Forelimb muscle (tissue), 1 donor: ENCODE measurements at places on chromosomes 11 and 22. TPM values are rescaled to one million over a fixed set of nuclear protein-coding genes. Genes with fewer than 3 reads are reported as not detected.

E2F8 gene
- 22.4 TPM for polyA plus RNA-seq

SLC7A4 gene
- polyA plus RNA-seq = 0.81 TPM

MS4A1 gene
- polyA plus RNA-seq = 0.68 TPM

OR52I2 gene
- not detected for polyA plus RNA-seq

RTN4RL2 gene
- polyA plus RNA-seq = 37.2 TPM

OR5M3 gene
- not detected for polyA plus RNA-seq

NCR3LG1 gene
- polyA plus RNA-seq = 0.29 TPM

OR56A1 gene
- polyA plus RNA-seq = not detected

ABCC8 gene
- 1.8 TPM for polyA plus RNA-seq

ACTN3 gene
- polyA plus RNA-seq = 24.1 TPM

SLC1A2 gene
- 0.99 TPM for polyA plus RNA-seq

STIP1 gene
- polyA plus RNA-seq = 137 TPM

APOC3 gene
- not detected for polyA plus RNA-seq

GPR83 gene
- 0.23 TPM for polyA plus RNA-seq

PGM2L1 gene
- polyA plus RNA-seq = 5.4 TPM

CREB3L1 gene
- 40.8 TPM for polyA plus RNA-seq

NUDT8 gene
- polyA plus RNA-seq = 3.7 TPM

MAML2 gene
- 4.4 TPM for polyA plus RNA-seq

FOLH1 gene
- polyA plus RNA-seq = 2.5 TPM

UPK3A gene
- not detected for polyA plus RNA-seq

WNT7B gene
- polyA plus RNA-seq = 0.10 TPM

TMEM121B gene
- polyA plus RNA-seq = 5.9 TPM

INSC gene
- polyA plus RNA-seq = 1.3 TPM

OPCML gene
- 1.4 TPM for polyA plus RNA-seq

DRICH1 gene
- 0.35 TPM for polyA plus RNA-seq

OR10A6 gene
- not detected for polyA plus RNA-seq

CASTOR1 gene
- polyA plus RNA-seq = 4.0 TPM

SHISAL1 gene
- polyA plus RNA-seq = 17.1 TPM

PHF21B gene
- polyA plus RNA-seq = 0.57 TPM

SAMM50 gene
- polyA plus RNA-seq = 56.1 TPM

CST6 gene
- polyA plus RNA-seq = not detected

NUP160 gene
- 29.1 TPM for polyA plus RNA-seq

FADD gene
- 10.1 TPM for polyA plus RNA-seq

OR10D3 gene
- polyA plus RNA-seq = not detected

RHOD gene
- polyA plus RNA-seq = 18.5 TPM

MRGPRE gene
- polyA plus RNA-seq = not detected

CRYAB gene
- polyA plus RNA-seq = 886 TPM

OR52L1 gene
- not detected for polyA plus RNA-seq

WT1 gene
- not detected for polyA plus RNA-seq

OR6T1 gene
- polyA plus RNA-seq = not detected

ALDH3B1 gene
- polyA plus RNA-seq = 11.8 TPM

SYT12 gene
- 0.10 TPM for polyA plus RNA-seq

CBX6 gene
- polyA plus RNA-seq = 24.4 TPM

PITPNM1 gene
- polyA plus RNA-seq = 6.3 TPM

SHANK2 gene
- polyA plus RNA-seq = 1.3 TPM

C11orf16 gene
- not detected for polyA plus RNA-seq

GGT1 gene
- polyA plus RNA-seq = 3.5 TPM

GRIA4 gene
- 10.7 TPM for polyA plus RNA-seq

SLC17A6 gene
- polyA plus RNA-seq = not detected

KIF18A gene
- 3.2 TPM for polyA plus RNA-seq

PACS1 gene
- 28.3 TPM for polyA plus RNA-seq

OR6Q1 gene
- polyA plus RNA-seq = not detected

MS4A6E gene
- polyA plus RNA-seq = not detected

PNPLA3 gene
- polyA plus RNA-seq = 0.43 TPM

WBP2NL gene
- 1.7 TPM for polyA plus RNA-seq

B4GALNT4 gene
- 11.4 TPM for polyA plus RNA-seq

POLD3 gene
- polyA plus RNA-seq = 13.8 TPM

MTFP1 gene
- polyA plus RNA-seq = 5.4 TPM

LDHAL6A gene
- 0.14 TPM for polyA plus RNA-seq
